GF-D8 (cell line): ENCODE measurements at places on chromosomes 12 and 14.

DNA sequence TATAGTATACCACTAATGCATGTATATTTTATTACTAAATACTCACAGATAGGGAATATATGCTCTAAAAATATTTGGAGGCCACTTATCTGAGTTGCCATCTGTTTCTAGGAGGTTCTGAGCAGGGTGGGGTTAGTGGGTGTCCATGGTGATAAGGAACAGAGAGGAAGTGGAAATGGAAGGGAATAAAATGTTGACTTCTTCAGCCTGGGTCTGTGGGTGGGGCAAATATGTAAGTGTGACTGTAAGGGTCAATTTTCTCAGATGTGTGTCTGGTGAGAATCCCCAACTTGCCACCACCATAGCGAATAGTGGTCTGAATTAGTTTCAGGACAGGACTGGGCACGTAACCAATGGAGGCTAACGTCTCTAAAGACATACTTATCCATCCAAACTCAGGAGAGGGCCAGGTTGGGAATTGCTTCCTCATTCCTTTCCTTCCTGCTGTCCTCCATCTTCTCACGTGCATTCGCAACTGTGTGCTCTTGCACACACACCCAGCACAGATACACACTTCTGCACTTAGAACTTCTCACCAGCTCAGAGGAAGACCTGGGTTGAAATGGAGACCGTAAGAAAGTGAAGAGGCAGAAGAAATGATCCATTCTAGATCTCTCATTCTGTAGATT is 54.2 kb upstream of the GZMB start:
- DNase-seq = no peak

- no peak for DNase-seq
Measured at GRCh38 chr12:53062011-53062961, 12.4 kb downstream of the TNS2 start.

DNA sequence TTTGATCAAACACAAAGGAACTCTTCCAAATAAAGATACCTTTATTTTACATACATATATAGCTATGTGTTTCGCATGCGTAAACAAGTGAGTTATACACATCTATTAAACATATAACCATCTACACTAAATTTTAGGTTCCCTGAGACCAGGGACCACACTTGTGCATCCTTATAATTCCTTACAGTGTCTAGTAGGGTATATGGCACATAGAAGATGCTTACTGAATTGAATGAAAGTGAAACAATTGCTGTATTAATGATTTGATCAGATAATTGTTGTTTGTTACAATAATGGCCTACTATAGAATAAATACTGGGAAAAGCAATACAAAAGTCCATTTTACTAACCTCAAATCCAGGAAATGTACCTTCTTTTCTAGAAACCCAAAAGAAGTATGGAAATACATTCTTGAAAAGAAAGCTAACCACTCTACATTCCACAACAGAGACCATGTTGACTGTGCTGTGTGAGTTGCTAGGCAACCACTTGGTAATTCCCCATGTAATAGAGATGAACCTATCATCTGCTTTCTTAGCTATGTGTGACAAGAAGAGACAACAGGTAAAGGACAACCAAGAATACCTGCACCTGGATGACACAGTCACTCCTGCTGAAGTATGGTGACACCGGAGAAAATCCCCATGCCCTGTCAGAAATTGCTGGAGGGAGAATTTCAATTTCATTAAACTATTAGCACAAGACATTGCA is 11.9 kb upstream of the CIPC start:
- DNase-seq = no peak

- no peak for DNase-seq
Measured at GRCh38 chr12:105920161-105920684, 218.5 kb downstream of the NUAK1 start.

DNA sequence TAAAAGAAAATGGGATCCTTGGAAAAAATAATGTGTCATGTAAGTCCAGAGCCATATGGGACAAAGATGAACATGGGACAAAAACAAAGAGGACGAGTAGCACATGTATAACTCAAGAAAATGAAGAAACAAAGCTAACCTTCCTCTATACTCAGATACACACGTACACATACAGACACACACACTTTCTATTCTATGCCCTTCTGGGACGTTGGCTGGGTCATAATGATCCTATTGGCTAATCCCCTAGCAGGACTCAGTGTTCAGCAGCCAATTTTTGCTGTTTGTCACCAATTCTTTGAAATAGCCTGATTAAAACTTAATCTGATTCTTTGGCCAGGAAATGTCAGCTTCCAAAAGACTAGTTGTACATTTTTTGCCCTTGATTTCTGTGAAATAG is 189.4 kb upstream of the FOXG1 start:
- no peak for DNase-seq

DNA sequence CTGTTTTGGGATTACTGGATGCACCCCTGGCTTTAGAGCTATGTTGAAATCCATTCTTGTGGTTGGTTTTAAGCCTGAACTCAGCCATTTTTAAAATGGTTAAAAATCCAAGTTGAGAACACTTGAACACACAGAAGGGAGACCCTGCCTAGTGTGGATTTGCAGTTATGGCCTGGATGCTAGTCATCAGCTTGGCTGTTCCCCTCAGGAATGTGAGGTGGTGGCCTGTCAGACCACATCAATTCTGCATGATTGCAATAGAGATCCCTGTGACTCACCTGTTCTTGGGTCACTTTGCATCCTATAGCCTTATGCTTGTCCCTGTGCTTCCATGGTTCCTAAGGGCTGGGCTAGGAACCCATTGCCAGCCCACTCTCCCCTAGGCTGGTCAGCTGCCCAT is 454.1 kb downstream of the ATP23 start:
- DNase-seq = no peak

- no peak for DNase-seq
Measured at GRCh38 chr14:30525833-30526232, 33.1 kb upstream of the G2E3 start.

DNA sequence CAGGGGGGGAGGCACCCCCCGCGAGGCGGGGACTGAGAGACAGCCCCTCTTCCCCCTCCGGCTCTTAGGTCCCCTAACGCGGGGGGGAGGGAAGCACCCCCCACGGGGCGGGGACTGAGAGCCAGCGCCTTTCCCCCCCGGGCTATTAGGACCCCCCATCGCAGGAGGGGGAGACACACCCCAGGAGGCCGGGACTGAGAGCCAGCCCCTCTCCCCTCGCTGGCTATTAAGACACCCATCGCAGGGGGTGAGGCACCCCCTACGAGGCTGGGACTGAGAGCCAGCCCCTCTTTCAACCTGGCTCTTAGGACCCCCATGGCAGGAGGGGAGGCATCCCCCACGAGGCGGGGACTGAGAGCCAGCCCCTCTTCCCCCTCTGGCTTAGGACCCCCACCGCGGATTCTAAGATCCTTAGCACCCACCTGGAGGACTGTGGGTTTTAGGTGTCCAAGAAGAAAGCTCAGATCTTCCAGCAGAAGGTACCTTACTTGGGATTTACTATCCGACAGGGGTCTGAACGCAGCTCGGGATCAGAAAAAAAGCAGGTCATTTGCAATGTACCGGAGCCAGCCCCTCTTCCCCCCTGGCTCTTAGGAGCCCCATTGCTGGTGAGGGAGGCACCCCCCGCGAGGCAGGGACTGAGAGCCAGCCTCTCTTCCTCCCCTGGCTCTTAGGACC is 197.8 kb upstream of the PZP start:
- DNase-seq = no peak

DNA sequence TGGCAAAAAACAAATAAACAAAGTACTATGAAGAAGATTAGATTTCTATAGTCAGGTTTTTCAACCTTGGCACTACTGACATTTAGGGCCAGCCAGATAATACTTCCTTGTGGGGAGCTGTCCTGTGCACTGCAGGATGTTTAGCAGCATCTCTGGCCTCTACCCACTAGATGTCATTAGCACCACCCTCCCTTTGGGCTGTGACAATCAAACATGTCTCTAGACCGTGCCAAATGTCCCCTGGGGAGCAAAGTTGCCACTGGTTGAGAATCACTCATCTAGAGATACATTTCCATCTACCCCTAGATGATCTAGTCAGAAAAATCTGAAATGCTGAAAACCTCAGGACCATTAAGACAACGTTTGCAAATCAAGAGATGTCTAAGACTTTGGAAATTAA is 29.9 kb downstream of the SRRM4 start:
- DNase-seq = no peak

GRCh38 chr12:52499806-52500560 is 6.9 kb upstream of the KRT6A start:
- DNase-seq = no peak

DNA sequence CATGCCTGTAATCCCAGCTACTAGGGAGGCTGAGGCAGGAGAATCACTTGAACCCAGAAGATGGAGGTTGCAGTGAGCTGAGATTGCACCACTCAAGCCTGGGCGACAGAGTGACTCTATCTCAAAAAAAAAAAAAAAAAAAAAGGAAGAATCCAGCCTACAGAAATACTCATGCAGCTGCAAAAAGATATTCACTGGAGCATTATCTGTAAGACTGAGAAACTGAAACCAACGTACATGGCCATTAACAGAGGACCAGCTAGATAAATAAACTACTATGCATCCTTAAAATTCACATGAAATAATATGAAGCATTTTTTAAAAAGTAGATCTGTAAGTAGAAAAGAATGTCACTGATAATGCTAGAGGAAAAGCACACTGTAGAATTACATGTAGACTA is 3.5 kb downstream of the SLC7A7 start:
- DNase-seq = no peak

GRCh38 chr14:76925097-76925441 is 98.9 kb downstream of the LRRC74A start:
- DNase-seq = no peak

GRCh38 chr14:85788470-85789233 is 258.7 kb downstream of the FLRT2 start:
- DNase-seq = no peak

- no peak for DNase-seq
Measured at GRCh38 chr12:179131-179884, 34.6 kb downstream of the SLC6A12 start.

GRCh38 chr12:38934686-38935085 is 29.3 kb upstream of the CPNE8 start:
- DNase-seq = no peak

DNA sequence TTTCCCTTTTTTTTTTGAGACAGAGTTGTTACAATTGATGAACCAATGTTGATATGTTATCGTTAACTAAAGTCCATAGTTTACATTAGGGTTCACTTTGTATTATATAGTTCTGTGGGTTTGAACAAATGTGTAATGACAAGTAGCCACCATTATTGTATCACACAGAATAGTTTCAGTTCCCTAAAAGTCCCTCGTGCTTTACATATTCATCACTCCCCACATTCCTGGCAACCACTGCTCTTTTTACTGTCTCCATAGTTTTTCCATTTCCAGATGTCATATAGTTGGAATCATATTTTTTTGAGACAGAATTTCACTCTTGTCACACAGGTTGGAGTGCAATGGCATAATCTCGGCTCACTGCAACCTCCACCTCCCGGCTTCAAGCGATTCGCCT is 12.5 kb downstream of the HSD17B6 start:
- DNase-seq = no peak

GRCh38 chr14:71319666-71320065 is 412.4 kb downstream of the PCNX1 start:
- DNase-seq = no peak

DNA sequence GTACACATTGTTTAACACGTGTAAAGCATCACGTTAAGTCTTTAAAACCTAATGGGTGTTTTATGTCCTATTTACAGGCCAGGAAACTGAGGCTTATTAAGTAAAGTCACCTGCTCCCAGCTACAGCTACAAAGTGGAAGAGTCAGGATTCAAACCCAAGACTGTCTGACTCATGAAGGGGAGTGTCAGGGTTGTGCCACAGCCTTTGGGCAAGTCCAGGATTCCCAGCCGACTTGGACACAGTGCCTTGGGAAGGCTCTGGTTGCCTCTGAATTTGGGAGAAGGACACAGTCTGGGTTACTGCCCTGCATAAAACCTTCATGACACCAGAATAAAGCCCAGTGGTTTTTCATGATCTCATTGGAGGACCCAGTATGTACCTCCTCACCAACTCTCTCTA is 7.3 kb downstream of the RNU4-2 start:
- DNase-seq = no peak

DNA sequence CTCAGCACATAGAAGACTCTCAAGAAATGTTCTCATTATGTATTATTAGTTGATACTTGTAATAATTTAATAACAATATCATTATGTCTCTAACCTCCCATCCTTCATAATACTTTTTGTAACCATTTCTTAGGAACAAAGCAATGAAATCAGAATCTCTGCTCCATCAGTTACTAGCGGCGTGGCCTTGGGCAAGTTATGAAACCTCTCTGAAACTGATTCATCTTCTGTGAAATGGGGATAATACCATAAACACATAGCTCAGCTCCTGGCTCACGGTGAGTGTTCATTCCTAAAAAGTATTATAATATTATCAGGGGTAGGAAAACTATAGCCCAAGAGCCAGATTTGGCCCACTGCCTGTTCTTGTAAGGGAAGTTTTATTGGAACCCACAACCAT is 11.4 kb upstream of the CMKLR1 start:
- no peak for DNase-seq

- no peak for DNase-seq
Measured at GRCh38 chr12:91902860-91903683, 242.6 kb downstream of the BTG1 start.

DNA sequence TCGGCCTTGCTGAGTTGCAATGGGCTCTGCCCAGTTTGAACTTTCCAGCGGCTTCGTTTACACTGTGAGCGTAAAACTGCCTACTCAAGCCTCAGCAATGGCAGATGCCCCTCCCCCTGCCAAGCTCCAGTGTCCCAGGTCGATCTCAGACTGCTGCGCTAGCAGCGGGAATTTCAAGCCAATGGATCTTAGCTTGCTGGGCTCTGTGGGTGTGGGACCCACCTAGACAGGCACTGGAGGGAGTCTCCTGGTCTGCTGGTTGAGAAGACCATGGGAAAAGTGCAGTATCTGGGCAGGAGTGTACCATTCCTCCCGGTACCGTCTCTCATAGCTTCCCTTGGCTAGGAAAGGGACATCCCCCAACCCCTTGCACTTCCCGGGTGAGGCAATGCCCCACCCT is 88.2 kb downstream of the KLHL28 start:
- no peak for DNase-seq

DNA sequence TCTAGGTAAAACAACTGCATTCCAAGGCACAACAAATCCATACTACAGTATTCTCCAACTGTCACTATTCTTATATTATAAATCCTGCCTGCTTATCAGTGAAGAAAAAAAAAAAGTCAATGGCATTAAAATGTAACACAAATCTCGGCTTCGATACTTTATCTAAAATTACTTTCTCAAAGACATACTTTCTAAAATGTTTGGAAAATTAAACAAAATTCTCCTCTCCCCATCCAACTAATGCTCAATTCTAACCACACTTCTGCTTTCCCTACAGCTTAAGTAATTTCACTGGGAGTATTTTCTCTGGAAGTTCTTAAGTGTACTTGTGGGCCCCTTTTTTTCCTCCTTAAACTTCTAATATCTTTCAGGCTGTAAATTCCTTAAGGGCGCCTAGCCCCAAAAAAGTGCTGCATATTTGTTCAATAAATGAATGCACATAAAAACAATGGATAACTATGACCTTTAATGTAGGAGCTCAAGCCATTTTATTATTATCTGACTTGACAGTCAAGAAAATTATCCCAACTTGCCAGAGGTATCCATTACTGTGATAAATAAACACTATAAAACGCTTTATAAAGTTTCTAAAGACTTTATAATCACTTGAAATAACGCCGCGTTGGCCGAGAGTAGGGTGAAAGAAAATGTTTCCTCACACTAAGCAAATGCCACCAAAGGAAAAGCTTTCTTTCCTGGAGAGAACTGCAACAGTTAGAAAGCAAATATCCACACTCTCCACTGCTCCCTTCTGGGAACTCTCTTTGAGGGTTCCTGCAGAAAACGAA is 977 bp downstream of the HEATR5A start:
- no peak for DNase-seq
